ENCODE measurements at places on chromosomes 12 and 14.

DNA sequence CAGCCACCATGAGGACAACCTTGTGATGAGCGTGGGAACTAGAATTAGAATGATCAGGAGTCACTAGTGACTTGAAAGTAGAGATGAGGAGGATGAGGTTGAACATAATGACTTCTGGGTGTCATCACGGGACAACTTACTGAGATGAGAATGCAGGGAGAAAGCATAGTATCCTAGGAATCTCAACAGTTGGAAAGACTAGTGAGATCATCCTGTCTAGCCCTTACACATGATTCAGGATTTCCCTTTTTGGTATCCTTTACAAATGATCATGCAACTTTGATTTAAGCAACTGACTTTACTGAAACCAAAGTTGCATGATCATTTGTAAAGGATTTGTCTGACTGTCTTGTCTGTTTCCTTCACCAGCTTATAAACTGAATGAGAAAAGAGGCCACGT lies 51.8 kb upstream of the HIF1A start:
- DNase-seq = peak; percentile 64

GRCh38 chr14:61566537-61567225 lies 128.6 kb upstream of the HIF1A start:
- DNase-seq = no peak

GRCh38 chr12:124030510-124030909 lies 57.5 kb downstream of the ZNF664 start:
- peak; percentile 79 for DNase-seq

GRCh38 chr12:12749433-12749832 lies 32.3 kb downstream of the CDKN1B start:
- DNase-seq = no peak

DNA sequence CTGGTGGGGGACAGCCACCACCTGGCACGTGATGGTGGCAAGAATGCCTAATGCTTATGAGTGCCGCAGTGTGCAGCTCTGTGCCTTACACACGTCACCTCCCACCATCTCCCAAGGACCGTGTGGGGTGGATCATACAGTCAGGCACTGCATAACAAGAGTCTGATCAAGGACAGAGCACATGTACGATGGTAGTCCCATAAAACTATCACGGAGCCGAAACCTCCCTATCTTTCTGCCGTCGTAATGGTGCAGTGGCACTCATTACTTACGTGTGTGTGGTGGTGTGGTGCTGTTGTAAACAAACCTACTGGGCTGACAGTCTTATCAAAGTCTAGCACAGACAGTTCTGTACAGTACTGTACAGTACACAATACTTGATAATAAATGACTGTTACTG lies 89.3 kb downstream of the CACNA1C start:
- no peak for DNase-seq

DNA sequence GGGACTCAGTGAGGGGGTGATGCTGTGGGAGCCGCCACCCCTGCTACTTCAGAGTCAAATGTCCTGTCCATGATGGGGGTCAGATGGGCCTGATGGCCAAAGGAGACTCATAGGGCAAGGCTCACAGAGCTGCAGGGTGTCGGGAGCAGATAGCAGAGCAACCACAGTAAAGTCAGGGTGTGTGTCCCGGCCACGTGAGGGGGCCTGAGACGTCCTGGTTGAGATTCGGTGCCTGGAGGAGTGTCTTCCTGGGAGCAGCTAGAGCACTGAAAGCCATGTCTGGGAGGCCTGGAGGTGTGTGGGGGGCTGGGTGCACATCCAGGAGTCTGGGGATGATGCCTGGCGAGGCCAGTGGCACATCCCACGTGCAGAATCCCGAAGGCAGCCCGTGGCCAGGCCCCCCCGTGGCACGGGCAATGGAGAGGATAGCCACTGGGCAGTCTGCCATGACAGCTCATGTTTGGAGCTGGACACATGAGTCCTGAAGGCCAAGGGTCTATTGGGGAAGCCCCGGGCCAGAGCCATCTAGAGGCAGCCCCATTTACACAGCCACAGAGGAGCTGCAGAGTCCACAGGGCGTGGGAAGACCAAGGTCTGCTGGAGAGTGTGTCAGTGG lies 308.0 kb upstream of the SFSWAP start:
- DNase-seq = no peak

DNA sequence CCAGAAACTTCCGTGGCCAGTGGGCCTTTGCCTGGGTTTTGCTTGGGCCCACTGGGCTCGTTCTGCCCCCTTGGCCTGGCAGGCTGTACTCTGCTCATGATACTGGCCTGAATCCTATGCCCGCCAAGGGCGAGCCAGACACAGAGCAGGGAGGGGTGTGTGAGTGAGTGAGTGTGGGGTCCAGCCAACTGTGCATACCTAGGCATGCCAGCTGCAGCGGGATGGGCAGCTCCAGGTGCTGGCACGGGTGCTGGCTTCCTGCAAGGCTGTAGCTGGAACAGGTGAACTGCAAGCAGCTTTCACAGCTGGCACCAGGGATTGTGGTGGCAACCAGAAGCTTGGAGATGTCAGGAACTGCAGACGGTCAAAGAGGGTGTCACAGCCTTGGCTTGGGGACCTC lies 1276.4 kb downstream of the SLC16A7 start:
- no peak for DNase-seq

GRCh38 chr12:93682846-93683261 lies 5.7 kb downstream of the CRADD start:
- DNase-seq = no peak

- no peak for DNase-seq
These were observed 61.0 kb downstream of the NIN start for GRCh38 chr14:50769863-50770500.

GRCh38 chr12:113827539-113828114 lies 138.5 kb downstream of the RBM19 start:
- DNase-seq = no peak

- peak; percentile 79 for DNase-seq
These were observed 8.3 kb downstream of the PROX2 start for GRCh38 chr14:74867673-74868072.

- DNase-seq = no peak
These were observed 47.4 kb downstream of the CALM1 start for GRCh38 chr14:90444077-90444696.

GRCh38 chr12:93336291-93336741 lies 41.4 kb upstream of the NUDT4 start:
- DNase-seq = peak; percentile 6

GRCh38 chr12:113222730-113223531 lies 1.7 kb downstream of the TPCN1 start:
- DNase-seq = peak; percentile 67

DNA sequence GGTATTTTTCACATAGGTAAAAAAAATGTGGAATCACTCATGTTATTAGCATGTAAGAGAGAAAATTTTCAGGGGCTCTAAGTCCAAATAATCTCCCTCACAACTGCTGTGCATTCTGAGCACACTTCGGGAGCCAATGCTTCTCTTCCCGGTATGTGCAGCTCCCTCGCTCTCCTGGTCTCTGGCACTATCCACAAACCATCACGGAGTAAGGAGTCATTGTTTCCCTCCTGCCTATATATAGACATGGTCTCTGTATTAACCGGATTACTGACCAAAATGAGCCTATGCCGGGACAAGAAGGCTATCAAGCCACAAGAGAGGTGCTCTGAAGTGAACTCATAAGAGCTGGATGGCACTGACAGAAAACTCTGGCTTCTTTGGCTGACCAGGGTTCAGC lies 13.4 kb downstream of the HECTD4 start:
- DNase-seq = no peak

GRCh38 chr14:93629643-93630042 lies 158.6 kb downstream of the PRIMA1 start:
- DNase-seq = no peak

DNA sequence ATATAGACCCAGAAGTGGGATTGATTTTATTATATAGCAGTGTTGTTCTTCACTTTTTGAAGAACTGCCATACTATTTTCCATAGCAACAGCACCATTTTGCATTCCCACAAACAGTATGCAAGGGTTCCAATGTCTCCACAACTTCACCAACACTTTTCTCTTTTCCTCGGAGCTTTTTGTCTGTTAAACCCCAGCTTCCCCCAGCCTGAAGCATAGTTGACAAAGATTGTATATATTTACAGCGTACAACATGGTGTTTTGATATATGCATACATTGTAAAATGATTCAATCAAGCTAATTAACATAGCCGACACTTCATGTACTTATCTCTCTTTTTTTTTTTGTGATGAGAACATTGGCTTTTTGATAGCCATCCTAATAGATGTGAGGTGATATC lies 357.1 kb downstream of the APAF1 start:
- no peak for DNase-seq

DNA sequence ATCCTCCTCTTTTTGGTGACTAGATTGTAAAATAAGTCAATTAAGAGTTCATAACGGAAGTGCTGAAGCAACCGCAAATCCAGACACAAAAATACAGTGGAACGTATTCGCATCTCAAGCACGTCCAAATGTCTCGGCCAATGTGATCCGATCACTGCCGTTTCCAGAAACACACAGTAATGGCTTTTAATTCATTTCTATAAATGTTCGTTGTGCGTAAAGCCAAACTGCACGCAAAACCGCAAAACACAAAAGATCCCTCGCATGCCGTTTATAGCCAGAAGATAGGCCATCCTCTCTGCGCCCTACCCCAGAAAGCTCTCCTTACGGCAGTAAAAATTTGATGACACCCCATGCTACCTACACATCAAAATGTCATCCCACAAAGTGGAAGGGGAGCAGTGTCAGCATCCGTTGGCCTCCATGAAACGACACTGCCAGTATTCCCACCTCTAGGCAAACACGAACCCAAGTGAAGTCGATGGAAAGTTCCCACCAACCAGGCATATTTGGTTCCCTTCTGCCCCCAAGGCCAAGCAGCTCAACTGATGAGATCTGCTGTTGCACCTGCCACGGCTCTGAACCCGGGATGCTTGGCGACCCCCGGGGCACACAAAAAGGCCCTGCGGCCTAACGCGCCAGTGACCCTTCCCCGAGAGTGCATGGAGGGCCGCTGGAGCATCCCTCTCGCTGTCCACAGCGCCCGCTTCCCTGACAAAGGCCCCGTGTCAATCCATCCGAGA lies 1.4 kb downstream of the HECTD4 start:
- DNase-seq = no peak

- DNase-seq = peak; percentile 31
These were observed 1.8 kb downstream of the TBC1D30 start for GRCh38 chr12:64826234-64826633.

DNA sequence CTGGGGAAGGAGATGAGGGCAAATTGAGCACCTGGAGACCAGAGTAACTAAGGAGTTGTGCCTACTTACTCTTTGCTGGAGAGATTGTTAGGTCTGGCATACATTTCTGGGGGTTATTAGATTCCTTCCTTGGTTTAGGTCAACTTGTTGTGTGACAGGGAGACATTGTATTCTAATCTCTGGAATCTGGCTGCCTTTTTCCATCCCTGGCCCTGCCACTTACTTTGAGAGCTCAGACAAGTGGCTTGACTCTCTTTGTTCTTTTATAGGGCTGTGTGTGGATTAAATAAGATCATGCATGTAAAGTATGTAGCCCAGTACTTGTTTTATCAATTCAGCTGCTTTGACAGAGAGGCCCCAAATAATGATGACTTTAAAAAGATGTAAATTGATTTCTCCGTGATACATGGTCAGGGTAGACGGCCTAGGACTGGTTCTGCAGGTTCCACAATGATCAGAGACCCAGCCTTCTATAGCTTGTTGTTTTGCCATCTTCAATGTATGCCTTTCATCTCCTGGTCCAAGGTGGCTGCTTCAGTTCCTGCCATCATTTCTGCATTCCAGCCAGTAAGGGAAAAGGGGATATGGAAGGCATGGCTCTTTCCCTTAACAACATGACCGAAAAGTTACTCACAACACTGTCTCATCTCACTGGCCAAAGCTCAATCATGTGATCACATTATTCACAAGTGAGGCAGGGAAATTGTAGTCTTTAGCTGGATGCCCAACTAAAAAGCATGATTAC lies 72.6 kb downstream of the CHST11 start:
- DNase-seq = no peak

DNA sequence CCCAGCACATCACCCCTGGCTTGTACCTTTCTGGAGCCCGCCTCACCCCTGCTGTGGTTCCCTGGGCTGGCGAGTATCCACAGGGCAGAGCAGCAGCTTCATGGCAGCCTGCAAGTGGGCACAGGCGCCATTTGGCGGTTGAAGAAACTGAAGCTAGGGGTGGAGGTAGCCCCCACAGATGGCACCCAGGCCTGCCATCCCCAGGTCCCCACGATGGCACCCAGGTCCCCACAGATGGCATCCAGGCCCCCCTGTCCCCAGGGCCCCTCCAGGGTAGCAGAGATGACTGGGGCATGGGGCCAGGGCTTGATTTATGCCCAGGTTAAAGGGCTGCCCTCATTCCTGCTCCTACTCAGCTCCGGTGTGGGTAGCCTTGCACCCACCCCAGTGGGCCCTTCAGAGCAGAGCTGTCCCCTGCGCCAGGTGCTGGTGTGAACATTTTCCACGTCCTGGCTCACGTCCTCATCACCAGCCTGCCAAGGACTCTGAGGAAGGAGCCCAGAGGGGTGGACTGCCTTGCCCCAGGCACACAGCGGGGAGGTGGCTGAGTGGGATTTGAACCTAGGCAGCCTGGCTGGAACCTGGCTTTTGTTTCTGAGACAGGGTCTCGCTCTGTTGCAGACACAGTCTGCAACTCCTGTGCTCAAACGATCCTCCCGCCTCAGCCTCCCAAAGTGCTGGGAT lies 8.7 kb downstream of the MMP17 start:
- DNase-seq = no peak

GRCh38 chr12:14845350-14845750 lies 2.0 kb upstream of the ART4 start:
- DNase-seq = peak; percentile 72

DNA sequence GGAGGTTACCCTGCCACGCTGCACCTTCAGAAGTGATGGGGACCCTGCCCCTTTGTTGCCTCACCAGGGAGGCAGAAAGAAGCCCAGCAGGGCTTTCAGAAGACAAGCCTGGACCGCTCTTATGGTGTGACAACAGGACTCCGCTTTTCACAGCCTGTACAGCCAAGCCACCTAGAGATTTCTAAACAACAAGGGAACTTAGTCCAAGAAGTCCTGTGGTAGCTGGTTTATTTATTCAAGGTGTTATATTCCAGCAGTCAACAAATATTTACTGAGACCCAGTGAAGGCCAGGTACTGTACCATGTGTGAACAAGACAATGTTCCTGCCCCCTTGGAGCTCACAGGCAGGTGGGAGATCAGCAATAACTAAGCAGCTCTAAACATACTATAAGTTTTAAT lies 4.0 kb upstream of the TMEM229B start:
- no peak for DNase-seq

DNA sequence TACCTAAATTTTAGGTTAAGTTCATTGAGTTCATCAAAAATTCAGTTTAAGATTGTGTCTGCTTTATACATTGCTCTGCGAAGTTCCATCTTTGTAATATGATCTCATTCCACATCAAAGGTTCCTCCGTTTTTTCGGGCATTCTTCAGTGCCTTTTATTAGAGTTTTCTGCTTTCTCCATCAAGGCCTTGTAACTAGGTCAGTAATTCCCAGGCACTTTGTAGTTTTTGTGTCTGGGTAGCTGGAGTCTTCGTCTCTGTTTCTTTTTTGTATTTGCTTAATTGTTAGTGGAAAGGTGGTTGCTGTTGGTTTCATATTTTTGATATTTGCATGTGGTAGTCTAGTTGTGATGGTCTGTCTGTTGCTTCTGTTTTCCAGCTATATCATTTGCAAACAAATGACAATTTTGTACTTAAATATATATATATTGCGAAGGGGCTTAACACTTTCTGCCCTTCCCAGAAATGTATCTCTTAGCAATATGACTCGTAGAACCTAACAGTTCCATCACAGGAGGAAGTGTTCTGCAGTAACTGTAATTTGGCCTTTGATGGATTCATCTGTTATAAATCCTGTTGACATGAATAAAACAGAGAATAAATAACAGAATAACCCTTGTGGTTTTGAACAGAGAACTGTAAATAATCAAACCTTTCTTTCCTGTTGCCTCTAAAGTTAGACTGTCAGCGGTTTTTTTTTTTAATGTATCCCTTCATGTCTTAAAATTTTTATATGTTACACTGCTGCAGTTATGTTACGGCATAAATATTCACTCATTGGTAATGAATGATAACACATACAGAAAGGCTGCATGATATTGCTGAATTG lies 88.4 kb upstream of the DYNC1H1 start:
- DNase-seq = no peak
